Left lobe of liver (tissue), 2 donors: ENCODE measurements at places on chromosomes 3 and 15. TPM values are rescaled to one million over a fixed set of nuclear protein-coding genes. Genes with fewer than 3 reads are reported as not detected.
A peak's percentile ranks its signal among the peaks of the same experiment; 100 is the strongest.

Gene SMARCC1
- 23.8 TPM for total RNA-seq

Gene TPRG1
- 33.3 TPM for total RNA-seq

Gene CP
- total RNA-seq, result 1,073 TPM

Gene P2RY14
- total RNA-seq, result not detected

Gene VWA5B2
- 0.75 TPM for total RNA-seq

Gene RPL29
- 392 TPM for total RNA-seq

Gene SLC12A1
- total RNA-seq, result not detected

Gene ARID3B
- total RNA-seq, result 3.7 TPM

Gene ADGRG7
- total RNA-seq, result 17.0 TPM

Gene CAMK2N2
- 0.43 TPM for total RNA-seq

Gene CCDC13
- total RNA-seq, result 1.6 TPM

Gene CRYGS
- total RNA-seq, result 2.6 TPM

Gene CISH
- 8.5 TPM for total RNA-seq

DNA sequence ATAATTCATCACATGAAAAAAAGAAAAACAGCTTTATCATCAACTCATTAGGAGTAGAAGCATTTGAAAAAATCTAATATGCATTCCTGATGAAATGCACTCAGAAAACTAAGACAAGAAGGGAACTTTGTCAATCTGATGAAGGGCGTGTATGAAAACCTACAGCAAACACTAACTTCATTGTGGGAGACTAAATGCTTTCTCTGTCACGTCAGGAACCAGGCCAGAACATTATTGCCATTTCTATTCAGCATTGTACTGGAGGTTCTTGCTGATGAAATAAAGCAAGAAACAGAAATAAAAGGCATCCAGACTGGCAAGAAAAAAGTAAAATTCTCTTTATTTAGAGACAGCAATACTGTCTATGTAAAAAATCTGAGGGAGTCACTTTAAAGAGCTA lies 235.2 kb downstream of the GABRB3 start:
- DNase-seq, result no peak

- no peak for DNase-seq
Observed at GRCh38 chr15:92142242-92143232, 251.1 kb upstream of the ST8SIA2 start.

DNA sequence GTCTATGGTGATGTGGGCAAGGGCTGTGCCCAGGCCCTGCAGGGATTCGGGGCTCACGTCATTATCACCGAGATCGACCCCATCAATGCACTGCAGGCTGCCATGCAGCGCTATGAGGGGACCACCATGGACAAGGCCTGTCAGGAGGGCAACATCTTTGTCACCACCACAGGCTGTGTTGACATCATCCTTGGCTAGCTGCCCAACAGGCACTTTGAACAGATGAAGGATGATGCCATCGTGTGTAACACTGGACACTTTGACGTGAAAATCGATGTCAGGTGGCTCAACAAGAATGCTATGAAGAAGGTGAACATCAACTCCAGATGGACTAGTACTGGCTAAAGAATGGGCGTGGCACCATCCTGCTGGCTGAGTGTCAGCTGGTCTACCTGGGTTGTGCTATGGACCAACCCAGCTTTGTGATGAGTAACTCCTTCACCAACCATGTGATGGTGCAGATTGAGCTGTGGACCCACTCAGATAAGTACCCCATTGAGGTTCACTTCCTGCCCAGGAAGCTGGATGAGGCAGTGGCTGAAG lies 6.1 kb upstream of the USP8 start:
- no peak for DNase-seq

GRCh38 chr3:71708476-71709105 lies 16.6 kb downstream of the EIF4E3 start:
- DNase-seq, result no peak

DNA sequence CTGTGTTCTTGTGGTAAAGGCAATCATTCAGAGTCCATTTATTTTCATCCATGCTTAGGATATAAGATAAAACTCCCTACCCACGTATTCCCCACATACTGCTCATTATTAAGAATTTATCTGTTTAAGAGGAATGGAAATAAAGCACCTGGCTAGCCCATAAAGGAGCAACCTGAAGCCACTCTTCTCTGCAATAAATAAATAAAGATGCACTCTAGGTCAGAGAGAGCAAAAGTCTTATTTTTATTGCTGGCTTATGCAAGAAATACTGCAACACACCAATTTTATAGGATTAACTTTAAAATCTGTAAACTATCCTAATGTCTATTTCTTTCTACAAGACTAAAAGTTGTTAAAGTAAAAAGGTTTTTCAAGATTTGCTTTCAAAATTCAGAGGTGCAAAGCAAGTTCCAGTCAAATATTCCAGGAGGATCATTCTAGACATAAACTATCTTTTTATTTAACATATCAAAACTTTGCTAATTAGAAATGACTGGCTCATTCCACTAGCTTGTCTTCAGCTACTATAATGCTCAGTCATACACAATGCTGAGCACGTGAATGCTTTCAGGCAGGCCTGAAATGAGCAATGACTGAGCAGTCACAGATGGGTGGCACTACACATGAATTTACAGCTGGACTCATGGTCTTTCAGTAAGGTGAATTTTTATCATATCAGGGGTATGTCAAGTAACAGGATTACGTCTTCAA lies 7.1 kb downstream of the TJP1 start:
- no peak for DNase-seq

- DNase-seq, result peak; percentile 81
Observed at GRCh38 chr3:43691120-43691995, 620 bp downstream of the ABHD5 start.

DNA sequence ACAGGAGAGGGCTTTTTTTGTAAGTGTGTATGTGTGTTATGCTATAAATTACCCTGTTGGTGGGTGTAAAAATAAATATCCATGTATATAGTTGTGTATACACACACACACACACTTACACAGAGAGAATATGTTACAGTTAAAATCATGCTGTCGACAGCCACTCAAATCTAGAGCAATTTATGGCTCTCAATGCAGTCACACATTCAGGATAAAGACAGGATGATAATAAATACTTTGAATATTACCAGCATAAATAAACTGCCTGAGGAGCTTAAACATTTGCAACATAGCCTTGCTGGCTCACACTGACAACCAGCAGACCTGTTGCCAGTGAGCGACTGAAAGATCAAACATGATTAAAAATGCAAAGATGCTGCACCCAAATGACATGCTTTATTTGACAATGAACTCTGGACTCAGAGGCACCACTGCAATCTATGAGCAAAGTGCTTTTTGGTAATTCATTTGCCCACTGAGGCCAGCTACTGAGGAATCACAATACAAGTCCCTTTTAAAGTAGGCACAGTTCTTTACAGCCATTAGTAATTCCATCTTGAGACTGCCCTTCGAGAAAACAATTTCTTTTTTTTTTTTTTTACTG lies 458.9 kb downstream of the FHIT start:
- DNase-seq, result no peak

GRCh38 chr15:41018534-41018933 lies 65.3 kb downstream of the CHAC1 start:
- no peak for DNase-seq

DNA sequence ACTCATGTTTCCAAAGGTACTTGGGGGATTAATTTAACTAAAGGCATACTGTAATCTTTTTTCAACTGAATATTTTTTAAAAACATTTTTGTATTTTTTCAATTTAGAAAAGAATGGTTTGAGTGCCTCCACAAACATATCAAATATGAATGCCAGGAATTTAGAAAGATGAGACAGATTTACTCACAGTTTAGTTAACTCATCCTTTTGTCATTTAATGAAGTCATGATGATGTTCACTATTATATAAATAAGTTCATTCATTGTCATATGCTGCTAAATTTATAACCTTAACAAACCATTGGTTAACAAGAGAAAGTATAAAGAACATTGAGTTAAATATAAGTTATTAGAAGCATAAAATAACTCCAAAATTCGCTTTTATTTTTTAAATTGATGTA lies 50.0 kb downstream of the FGF7 start:
- no peak for DNase-seq

DNA sequence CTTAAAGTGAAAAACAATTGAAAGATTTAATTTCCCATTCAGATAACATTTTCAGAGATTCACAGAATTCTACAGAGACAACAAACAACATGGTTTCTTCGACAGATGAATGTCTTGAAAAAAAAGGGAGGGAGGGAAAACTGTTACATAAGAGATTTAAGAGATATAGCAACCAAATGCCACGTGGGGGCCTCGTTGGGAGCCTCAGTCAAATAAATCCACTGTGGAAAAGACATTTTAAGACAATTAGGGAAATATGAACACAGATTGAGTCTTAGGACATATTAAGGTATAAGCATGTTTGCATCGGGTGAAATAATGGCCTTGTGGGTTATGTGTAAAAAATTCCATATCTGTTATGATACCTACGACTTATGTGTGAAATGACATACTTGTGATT lies 5.0 kb upstream of the PRRT3 start:
- no peak for DNase-seq

- DNase-seq, result no peak
Observed at GRCh38 chr3:156553705-156554356, 1.1 kb downstream of the SSR3 start.

- no peak for DNase-seq
Observed at GRCh38 chr3:144162042-144162441, 190.4 kb downstream of the DIPK2A start.

DNA sequence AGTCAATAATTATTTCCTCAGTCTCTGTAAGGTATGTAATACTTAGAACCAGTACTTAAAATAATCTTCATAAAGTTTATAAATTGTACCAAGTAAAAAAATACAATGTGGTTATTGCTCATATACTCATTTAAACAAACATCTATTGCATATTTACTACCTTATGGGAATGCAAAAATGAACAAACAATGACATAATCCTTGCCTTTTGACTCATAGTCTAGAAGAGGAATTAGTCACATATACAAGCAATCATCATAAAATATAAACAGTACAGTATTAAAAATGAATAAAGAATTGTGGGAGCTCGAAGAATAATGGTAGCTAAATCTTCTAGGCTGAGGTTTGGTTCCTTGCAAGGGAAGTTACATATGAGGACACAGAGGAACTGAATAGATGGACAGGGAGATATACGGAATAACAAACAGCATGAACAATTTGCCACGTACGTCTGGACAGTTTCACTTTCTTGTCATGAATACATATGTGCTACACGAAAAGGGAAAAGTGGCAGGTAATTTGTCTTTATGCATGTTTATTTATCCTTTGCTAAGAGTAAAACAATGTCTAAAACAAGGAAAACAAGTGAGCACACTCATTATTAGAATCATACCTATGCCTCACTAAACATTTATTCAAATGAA lies 17.2 kb downstream of the IMPG2 start:
- DNase-seq, result no peak

- DNase-seq, result no peak
Observed at GRCh38 chr3:107599772-107600145, 77.0 kb downstream of the BBX start.

GRCh38 chr3:183529185-183529584 lies 26.3 kb downstream of the KLHL6 start:
- no peak for DNase-seq

DNA sequence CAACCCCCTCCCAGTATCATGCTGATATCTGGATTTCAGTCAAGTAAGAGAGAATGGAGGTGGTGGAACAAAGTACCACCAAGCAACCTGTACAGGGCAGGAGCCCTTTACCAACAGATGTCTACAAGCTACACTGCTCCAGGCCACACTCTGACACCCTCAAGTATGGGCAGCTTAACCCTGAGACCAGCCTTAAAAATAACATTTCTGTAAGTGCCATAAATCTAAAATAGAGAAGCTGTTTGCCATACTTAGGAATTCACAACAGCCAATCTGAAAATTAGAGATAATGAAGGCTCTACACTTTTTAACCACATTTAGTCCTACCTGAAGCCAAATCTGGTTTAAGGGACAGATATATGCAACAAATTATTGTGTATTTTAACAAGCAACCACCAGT lies 59.7 kb downstream of the C3orf70 start:
- DNase-seq, result no peak

GRCh38 chr3:185715091-185715490 lies 109.8 kb downstream of the IGF2BP2 start:
- DNase-seq, result no peak

- no peak for DNase-seq
Observed at GRCh38 chr3:197471221-197472010, 84.4 kb downstream of the BDH1 start.
